Endodermal cell (in vitro differentiated cells): ENCODE measurements at places on chromosomes 11 and 22. TPM values are rescaled to one million over a fixed set of nuclear protein-coding genes. Genes with fewer than 3 reads are reported as not detected.

Gene PLEKHB1
- total RNA-seq: 67.8 to 81.0 TPM (median 79.1 TPM) in 3 replicates

Gene SAA2
- 1.4 TPM in 2 of 3 replicates, not detected in the other for total RNA-seq

Gene CARD18
- total RNA-seq: not detected in 2 replicates

Gene GDPD4
- not detected in 2 replicates for total RNA-seq

Gene OR8G1
- total RNA-seq: not detected in 3 replicates

Gene CELF1
- 190 and 205 TPM in 2 replicates for total RNA-seq

Gene SLC22A6
- total RNA-seq: not detected in 2 replicates

Gene PGA4
- 0.49 TPM in 1 of 3 replicates, not detected in the others for total RNA-seq

Gene TST
- 43.7 and 48.3 TPM in 2 replicates for total RNA-seq

Gene E2F8
- total RNA-seq: 8.5 and 10.5 TPM in 2 replicates

Gene LGALS12
- total RNA-seq: 11.2 and 15.9 TPM in 2 replicates

Gene SPON1
- total RNA-seq: 1.6 and 2.1 TPM in 2 replicates

Gene EFEMP2
- total RNA-seq: 64.8 and 84.5 TPM in 2 replicates

Gene AGBL2
- total RNA-seq: 3.6 and 5.0 TPM in 2 replicates

Gene DNAJB7
- not detected in 2 replicates for total RNA-seq

Gene ALKBH8
- total RNA-seq: 2.4 to 9.3 TPM (median 7.6 TPM) in 3 replicates

Gene VPREB1
- total RNA-seq: not detected in 2 replicates

Gene UBXN1
- total RNA-seq: 95.4 to 102 TPM (median 96.6 TPM) in 3 replicates

Gene RAC2
- total RNA-seq: 4.5 to 8.6 TPM (median 5.9 TPM) in 3 replicates

Gene SEPTIN5
- 19.9 and 20.0 TPM in 2 replicates for total RNA-seq

Gene PLAAT5
- 14.0 to 28.0 TPM (median 15.7 TPM) in 3 replicates for total RNA-seq

Gene DDTL
- 1.1 to 1.9 TPM (median 1.2 TPM) in 3 replicates for total RNA-seq

Gene GLB1L3
- 7.1 and 7.6 TPM in 2 replicates for total RNA-seq

Gene PHETA2
- total RNA-seq: 3.9 to 9.3 TPM (median 9.0 TPM) in 3 replicates

Gene LRRN4CL
- 0.84 and 0.99 TPM in 2 replicates for total RNA-seq

Gene OR2D2
- not detected in 3 replicates for total RNA-seq

Gene ALG9
- total RNA-seq: 25.3 to 38.3 TPM (median 25.6 TPM) in 3 replicates

Gene NCF4
- total RNA-seq: not detected in 2 replicates

Gene OR51S1
- total RNA-seq: not detected in 2 replicates

Gene PKNOX2
- 4.6 to 6.9 TPM (median 6.7 TPM) in 3 replicates for total RNA-seq

Gene BACE1-AS
- 13.9 and 15.0 TPM in 2 replicates for total RNA-seq

Gene IFITM5
- not detected in 3 replicates for total RNA-seq

Gene TMEM191C
- 3.0 to 4.6 TPM (median 4.0 TPM) in 3 replicates for total RNA-seq

Gene UPK3A
- total RNA-seq: 0.70 TPM in 1 of 2 replicates, not detected in the other

Gene TMEM25
- 17.9 to 22.4 TPM (median 17.9 TPM) in 3 replicates for total RNA-seq

Gene ST3GAL4
- 16.3 and 16.5 TPM in 2 replicates for total RNA-seq

Gene TTC28
- 34.0 to 39.4 TPM (median 35.9 TPM) in 3 replicates for total RNA-seq

Gene HEPN1
- total RNA-seq: not detected in 2 replicates

Gene ART1
- total RNA-seq: not detected in 2 replicates

Gene IGSF22
- 0.61 and 1.6 TPM in 2 replicates for total RNA-seq

Gene VSIG2
- 1.1 to 1.6 TPM in 2 of 3 replicates, not detected in the other for total RNA-seq

Gene PHF21B
- total RNA-seq: 49.2 and 69.2 TPM in 2 replicates

Gene DCUN1D5
- 47.0 and 52.5 TPM in 2 replicates for total RNA-seq

Gene PDXP
- total RNA-seq: 23.5 and 29.0 TPM in 2 replicates

Gene EP300
- total RNA-seq: 109 and 130 TPM in 2 replicates

Gene PLAAT3
- 37.3 to 45.9 TPM (median 44.9 TPM) in 3 replicates for total RNA-seq

Gene SYT13
- total RNA-seq: 2.8 and 3.2 TPM in 2 replicates
